ENCODE measurements at places on chromosomes 5 and 9.

DNA sequence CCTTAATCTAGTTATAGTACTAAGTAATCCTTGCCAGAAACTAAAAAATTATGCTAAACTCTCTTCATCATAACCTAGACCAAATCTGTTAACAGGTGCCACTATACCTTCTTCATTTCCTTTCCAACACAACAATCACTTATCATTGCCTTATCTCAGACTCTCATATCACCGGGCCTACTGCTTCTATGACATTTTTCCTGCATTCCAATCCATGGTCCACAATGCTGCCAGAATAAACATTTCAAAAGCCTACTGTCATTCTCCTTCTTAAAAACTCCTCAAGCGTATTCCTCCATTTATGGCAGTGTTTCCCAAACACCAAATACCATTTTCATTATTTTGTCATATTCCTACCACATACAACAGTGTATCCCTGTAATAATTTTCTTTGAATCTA, 6.5 kb downstream of the PPP6C start:
- DNase-seq: no peak

GRCh38 chr5:169507051-169507450, 76.5 kb upstream of the SPDL1 start:
- DNase-seq: no peak

DNA sequence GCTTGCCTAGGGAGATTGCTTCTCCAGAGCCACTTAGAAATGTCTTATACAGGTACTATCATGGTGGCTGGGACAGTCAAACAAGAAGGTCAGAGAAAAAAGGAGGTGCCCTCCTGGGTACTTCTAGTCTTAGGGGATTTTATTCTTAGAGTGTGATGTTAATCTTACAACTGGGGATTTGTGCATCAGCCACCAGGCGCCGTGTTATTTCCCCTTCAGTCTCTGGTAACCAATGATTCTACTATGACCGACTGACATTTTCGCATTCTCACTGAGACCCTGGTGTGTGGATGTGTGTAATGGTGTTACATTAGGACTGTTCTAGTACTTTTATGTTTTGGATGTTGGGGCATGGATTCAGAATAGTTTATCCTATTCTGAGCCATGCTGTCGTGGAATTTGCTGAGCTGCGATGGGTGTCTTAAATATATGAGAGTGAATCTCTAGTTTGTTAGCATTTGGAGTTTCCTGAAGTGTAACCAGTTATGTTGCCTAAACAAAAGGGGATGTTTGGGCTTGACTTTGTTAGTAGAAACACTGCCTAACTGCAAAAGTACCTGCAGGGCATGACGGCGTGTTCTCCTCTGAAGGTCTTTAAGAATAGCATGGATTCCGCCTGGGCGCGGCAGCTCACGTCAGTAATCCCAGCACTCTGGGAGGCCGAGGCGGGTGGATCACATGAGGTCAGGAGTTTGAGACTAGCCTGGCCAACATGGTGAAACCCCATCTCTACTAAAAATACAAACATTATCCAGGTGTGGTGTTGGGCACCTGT, 175.2 kb upstream of the DAP start:
- DNase-seq: no peak

GRCh38 chr5:116234681-116235080, 149.9 kb downstream of the COMMD10 start:
- DNase-seq: no peak

DNA sequence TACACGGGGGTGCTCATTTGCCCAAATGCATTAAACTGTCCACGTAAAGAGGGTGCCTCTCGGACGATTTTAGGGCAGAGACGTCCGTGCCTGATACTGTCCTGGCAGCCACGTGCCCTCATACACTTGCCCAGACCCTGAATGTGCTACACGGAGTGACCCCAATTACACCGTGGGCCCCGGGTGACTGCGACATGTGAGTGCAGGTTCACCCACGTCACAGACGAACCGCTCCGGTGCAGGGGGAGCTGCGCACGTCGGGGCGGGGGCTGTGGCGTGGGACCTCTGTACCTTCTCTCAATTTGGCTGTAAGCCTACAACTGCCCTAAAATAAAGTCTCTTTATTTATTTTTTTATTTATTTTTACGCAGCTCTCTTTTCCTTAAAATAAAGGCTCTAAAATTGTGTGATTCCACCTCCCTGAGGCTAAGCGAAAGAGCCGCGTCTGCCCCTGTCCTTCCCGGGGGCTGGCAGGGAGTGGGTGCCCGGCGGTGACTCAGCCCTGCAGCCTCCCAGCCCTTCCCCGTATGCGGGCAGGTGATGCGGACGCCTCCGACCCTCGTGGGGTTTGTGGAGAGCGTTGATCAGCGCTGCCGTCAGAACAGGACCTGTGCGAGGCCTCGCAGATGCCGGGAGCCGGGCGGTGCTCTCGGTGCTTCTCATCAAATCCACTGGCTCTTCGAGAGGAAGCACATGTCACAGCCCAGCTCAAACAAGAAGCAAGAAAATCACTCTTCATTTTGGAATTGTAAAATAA, 9.2 kb upstream of the EGFL7 start:
- no peak for DNase-seq

DNA sequence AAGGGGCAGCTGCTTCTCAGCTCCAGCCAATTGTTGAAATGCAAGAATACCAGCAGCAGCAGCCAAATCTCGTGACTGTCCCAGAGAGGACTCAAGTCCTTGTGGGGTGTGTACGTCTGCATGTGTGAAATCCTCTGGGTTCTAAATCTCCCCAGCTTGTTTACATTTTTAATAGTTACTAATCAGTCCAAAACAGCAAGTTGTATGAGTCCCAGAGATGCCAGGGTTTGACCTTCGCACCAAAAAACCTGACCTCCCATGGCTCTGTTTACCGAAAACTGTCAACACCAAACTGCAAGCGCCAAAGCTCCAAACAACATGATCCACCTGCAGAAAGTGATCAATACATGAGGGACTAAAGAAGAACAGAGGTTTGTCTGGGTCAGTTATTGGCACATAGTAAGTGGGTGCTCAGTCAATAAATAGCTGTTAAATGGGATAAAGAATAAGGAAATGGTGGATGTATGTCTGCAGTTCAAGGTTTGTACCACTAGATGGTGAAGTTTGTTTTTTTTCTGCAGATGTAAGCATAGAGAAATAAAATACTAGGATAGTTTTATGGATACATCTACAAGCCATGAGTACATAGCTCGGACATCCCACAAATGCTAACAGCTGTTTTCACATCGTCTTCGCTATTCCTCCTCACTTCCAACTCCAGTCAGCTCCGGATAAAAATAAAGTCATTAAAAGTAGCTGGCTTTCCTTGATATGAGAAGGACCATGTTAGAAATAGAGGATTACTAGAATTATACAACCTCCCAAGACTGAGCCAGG, 85.3 kb upstream of the ADRB2 start:
- DNase-seq: peak; percentile 7

GRCh38 chr5:36685631-36686288, 79.4 kb downstream of the SLC1A3 start:
- no peak for DNase-seq

DNA sequence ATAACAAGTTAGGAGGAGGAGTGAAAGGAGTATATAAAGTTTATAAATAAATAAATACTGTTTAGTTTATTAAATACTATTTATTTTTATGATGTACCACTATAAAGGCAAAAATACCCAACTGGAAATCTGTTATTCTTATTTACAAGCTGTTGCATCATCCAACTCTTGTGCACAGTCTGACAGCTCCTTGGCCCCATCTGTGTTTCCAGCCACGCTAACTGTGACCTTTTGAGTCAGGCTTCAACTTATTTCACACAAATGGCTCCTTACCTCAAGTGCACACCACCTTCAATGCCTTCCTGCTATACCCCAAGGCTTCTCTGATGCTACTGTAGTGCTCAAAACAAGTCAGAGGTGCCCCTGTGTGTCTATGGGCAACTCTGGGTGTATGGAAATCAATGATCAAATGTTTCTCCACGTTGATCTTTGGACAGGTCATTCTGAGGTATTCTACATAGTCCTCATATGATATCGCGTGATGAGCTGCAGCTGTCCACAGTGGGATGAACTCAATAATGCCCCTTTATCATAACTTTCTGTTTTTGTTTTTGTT, 303.2 kb upstream of the GRAMD2B start:
- no peak for DNase-seq

GRCh38 chr5:158922816-158923215, 176.9 kb downstream of the EBF1 start:
- DNase-seq: peak; percentile 79

GRCh38 chr5:112419986-112420864, 1.1 kb upstream of the EPB41L4A start:
- peak; percentile 62 for DNase-seq

Measured in NCI-H1105 (cell line).